ENCODE measurements at places on chromosomes 6 and 20.

- DNase-seq = peak; percentile 22
These were observed 164.6 kb downstream of the MTFR2 start for GRCh38 chr6:136085370-136086115.

DNA sequence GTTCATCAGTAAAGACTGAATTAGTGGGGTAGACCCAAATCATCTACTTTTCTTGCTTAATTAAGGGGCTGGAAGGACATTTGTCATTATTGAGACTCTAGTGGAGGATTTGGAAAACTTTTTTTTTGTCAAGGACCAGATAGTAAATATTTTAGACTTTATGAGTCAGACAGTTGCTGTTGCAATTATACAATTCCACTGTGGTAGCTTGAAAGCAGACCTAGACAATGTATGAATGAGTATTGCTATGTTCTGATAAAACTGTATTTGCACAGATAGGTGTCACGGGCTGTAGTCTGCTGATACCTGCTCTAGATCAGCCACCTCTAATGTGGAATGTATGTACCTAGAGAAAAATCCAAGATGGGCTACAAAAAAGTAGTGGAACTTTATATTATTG lies 175.0 kb downstream of the CARMIL1 start:
- DNase-seq = no peak

DNA sequence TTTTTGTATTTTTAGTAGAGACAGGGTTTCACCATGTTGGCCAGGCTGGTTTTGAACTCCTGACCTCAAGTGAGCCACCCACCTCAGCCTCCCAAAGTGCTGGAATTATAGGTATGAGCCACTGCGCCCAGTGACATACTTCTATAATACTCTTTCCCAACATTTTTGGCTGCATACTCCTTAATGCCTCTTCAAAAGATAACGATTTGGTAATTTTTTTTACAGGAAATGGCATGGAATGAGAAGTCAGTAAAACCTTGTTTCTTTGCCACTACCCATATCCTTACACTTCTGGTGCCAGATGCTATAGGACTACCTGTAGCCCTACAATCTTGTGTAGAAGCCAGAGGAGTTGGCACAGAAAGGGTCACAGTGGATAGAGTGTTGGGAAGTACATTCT lies 41.4 kb upstream of the SGK1 start:
- DNase-seq = no peak

DNA sequence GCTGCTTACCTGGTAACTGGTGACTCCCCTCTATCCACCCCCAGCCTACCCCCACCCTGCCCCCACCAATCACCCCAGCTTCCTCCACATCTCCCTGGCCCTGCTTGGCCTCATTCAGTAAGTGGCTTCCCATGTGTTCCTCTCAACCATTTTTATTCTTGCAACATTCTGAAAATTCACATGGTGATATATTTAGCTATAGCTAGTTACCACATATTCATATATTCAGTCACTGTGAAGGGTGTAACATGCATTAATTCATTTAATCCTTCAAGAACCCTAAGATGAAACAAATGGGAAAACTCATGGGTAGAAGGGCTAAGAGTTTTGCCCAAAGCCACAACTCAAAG lies 95.4 kb upstream of the CEP85L start:
- DNase-seq = no peak

DNA sequence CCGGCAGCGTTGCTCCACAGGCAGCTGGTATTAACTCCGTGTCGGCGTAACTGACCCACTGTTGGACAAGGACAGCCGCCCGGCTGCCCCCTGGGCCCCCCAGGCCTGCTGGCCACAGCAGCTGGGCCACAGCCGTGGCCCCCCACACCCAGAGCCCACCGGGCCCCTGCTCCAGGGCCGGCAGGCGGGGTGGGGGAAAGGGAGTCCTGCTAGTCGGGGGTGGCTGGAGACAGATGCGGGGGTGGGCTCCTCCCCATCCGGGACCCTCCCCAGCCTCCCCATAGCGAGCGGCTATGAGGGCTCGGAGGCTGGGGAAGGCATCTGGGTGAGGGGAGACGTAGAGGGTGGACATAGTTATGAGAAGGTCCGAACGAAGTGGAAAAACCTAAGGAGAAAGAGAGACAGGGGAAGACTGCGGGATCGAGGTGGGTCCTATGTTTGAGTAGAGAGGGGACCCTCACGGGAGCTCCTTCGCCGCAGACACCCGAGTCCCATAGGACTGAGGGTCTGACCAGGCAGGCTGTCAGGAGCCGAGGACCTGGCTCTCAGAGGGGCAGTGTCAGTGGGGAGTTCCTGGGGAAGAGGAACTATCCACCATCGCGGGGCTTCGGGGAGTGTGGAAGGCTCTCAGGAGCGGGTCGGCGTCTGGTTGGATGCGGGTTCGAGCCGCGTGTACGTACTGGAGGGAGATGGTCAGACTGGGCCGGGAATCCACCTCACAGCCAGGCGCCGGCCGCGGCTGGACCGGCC lies 511 bp downstream of the VARS1 start:
- peak; percentile 80 for DNase-seq

GRCh38 chr6:323730-324088 lies 31.4 kb downstream of the DUSP22 start:
- no peak for DNase-seq

- no peak for DNase-seq
These were observed 30.4 kb downstream of the TXNDC5 start for GRCh38 chr6:7879980-7880717.

DNA sequence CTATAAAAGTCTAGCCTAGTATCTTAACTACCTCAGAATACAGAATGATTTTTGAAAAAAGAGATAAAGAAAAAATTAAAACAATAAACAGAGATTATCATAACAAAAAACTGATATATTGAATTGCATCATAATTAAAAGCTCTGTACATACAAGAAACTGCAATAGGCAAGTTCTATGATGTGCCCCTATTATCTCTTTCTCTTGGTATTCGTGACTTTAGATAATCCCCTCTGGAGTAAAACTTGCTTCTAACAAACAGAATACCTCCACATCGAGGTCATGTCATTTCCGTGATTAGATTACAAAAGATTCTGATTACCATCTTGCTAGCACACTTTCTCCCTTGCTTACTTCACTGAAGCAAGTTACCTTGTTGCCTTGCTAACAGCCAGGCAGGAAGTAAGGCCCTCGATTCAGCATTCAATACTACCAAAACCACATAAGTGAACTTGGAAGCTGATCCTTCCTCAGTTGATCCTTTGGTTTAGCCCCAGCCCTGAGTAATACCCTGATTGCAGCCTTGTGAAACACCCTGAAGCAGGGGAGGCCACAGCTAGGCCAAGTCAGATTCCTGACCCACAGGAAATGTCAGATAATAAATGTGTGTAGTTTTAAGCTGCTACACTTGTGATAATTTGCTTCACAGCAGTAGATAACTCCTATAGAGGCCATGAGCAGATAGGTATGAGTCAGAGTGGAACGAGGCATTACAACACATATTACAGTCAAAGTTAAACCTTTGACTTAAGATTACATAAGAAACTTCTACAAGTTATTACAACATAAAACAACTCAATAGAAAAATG lies 53.7 kb upstream of the TMX4 start:
- no peak for DNase-seq

DNA sequence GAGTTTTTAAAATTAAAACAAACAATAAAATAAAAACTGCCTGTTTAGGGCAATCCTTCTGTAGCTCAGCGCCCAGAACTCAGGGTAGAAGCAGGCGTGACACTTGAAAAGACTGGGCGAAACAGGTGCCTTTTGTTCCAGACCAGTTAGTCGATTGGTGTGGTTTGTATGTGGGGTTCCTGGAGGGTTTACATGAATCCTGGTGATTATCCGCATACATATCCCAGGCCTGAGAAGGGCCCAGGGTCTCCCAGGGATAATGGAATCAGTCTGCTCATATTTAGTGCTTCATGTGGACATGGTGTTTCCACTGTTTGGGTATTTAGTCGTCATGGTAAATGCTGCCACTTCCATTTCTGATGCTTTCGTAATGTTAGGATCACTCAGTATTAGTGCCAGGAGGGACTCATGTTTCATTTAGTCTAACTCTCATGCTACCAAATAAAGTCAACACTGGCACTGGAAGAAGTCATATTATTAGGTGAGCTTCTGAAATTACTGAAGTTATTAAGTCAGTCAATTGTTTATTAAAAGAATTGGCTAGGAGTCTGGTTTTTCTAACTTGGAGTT lies 116.5 kb downstream of the SAMD5 start:
- no peak for DNase-seq

Data from SK-N-SH (cell line).